ENCODE measurements at places on chromosomes 6 and 20.

- DNase-seq, result no peak
These were observed 17.2 kb downstream of the CHMP4B start for GRCh38 chr20:33828326-33828844.

DNA sequence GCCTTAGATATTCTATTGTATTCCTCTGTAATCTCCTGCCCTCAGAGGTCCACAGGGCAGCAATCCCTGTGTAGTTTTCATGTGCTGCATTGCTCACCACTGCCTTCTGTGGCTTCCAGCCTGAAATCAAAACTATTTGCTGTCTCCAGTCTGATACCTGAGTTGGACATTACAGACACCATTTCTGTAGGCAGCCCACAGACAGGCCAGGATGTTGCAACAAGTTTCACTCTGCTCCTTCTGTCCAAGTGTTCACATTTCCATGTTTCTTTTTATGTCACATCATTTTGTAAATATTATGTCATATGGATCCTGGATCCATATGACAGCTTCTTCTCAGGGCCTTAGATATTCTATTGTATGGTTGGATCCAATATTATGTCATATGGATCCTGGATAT, 21.7 kb downstream of the ECI2 start:
- DNase-seq, result no peak

- DNase-seq, result no peak
These were observed 572 bp downstream of the DSE start for GRCh38 chr6:116371120-116371917.

DNA sequence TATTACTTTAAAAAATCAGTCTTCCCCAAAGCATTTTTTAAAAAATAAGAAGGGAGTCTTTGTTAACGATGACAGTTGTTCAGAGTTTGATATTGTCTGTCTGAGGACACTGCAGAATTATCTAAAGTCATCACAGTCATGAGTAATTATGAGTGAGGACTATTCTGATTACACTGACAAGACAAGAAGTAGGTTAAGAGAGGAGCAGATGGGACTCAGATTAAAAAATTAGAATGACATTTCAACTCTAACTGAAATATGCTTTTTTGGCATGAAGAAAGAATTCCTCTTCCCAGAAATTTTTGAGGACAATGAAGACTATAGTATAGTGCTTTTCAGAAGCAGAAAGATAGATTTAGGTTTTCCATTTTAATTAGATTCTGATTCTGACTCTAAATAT, 456.5 kb downstream of the EPHA7 start:
- DNase-seq, result no peak

DNA sequence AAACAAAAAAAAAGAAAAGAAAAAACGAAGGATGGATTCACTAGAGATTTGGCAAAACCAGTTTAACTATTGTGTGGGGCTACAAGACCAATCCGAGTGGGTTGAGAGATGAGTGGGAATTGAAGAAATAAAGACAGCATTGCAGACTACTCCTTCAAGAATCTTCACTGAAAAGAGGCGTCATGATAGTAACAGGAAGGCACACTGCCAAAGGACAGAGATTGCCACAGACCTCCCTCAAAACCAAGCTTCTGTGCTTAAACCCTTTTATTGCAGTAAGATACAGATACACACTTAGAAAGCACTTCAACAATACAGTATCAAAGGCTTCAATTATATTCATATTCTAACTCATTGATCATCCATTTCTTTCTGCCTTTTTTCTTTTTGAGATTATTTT, 103.9 kb downstream of the IPCEF1 start:
- no peak for DNase-seq

GRCh38 chr6:149387779-149388512, 12.1 kb upstream of the SUMO4 start:
- DNase-seq, result no peak

GRCh38 chr6:132072831-132073230, 121.7 kb upstream of the CCN2 start:
- DNase-seq, result no peak

DNA sequence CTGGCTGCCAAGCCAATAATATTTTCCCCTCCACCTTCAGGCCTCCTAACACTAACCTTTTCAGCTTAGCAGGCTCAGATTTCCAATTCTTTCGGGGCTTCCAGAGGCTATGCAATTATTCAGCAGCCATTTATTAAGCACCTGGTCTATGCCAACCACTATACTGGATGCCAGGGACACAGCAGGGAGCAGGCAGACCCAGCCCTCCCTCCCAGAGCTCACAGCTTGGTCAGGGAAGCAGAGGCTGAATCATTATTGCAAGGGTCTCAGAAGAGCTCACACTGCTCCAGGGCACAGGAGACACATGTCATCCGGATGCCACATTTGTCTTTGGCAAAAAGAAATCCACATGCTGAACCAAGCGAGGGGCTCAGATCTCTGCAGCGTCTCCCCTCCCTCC, 1.3 kb downstream of the BPIFB1 start:
- no peak for DNase-seq

- no peak for DNase-seq
These were observed 11.4 kb upstream of the MMS22L start for GRCh38 chr6:97294451-97294850.

- DNase-seq, result no peak
These were observed 6.7 kb downstream of the TOX2 start for GRCh38 chr20:43921227-43921780.

- no peak for DNase-seq
These were observed 156.1 kb downstream of the MRPL14 start for GRCh38 chr6:43970913-43971775.

GRCh38 chr6:87718662-87719433, 16.8 kb upstream of the AKIRIN2 start:
- no peak for DNase-seq

- DNase-seq, result no peak
These were observed 614 bp upstream of the TMEM242 start for GRCh38 chr6:157323966-157324300.

DNA sequence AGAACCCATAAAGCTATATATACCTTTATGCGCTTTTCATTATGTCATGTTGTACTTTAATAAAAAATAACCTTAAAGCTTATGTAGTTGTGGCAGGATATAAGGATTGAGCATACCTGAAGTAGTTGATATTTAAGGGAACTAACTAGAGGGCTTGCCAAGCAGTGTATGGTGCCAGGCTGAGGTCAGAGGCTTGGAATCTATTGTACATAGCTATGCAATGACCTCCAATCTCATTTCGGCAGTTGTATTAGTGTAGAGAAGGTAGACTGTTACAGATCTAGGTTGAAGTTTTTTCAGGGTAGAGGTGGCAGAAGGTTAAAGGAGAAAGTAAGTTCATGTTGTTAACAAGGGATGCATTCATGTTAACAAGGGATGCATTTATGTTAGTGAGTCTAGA, 397.7 kb upstream of the HS3ST5 start:
- DNase-seq, result no peak

GRCh38 chr6:74333406-74333805, 637.4 kb downstream of the CD109 start:
- no peak for DNase-seq

GRCh38 chr20:51484141-51484815, 58.2 kb downstream of the NFATC2 start:
- DNase-seq, result no peak

DNA sequence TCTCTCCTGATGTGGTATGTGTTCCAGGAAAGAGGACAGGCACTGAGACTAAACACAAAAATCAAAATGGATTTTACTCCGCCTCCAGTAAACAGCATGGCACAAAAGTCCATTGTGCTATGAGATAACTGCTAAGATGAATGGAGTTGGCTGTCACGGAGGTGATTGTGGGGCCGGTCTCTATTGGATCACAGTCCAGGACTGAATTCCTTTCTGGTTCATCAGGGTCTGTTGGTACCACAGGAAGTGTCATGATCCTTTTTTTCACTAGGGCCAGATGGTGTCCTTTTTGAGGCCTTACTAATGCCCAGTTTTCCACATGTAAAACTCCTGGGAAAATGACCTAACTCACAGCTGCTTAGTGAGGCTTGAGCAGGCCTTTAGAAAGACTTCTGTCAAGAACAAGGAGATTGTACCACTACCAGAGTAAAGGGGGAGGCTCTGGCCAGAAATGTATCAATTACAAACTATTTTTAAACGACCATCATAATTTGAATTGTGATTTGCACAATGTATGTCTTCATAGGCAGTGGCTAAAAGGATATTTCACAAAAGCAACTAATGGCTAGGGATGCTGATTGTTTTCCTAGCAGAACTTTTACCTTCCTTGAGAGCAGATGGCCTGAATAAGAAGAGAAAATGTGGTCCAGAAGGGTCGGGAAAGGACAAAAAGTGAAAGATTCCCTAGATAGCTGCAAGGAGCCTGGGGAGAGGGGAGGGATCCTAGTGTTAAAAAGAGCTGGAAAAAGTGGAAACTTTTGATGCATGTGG, 192.2 kb upstream of the POU3F2 start:
- DNase-seq, result no peak

GRCh38 chr20:1805161-1805581, 90.0 kb upstream of the SIRPA start:
- no peak for DNase-seq

- DNase-seq, result no peak
These were observed 81.0 kb downstream of the NDUFAF5 start for GRCh38 chr20:13865791-13866351.

- DNase-seq, result no peak
These were observed 9.6 kb downstream of the LRP11 start for GRCh38 chr6:149854532-149854931.

DNA sequence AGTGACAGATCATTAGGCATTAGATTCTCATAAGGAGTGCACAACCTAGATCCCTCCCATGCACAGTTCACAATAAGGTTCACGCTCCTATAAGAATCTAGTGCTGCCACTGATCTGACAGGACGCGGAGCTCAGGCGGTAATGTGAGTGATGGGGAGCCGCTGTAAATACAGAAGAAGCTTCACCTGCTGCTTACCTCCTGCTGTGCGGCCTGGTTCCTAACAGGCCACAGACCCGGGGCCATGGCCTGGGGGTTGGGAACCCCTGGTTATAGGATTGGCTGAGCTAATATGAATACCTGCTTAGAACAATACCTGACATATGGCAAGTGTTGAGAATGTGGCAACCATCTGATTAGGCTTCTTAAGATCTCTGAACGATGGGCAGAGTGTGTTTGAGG, 2.4 kb downstream of the PNPLA1 start:
- DNase-seq, result no peak

DNA sequence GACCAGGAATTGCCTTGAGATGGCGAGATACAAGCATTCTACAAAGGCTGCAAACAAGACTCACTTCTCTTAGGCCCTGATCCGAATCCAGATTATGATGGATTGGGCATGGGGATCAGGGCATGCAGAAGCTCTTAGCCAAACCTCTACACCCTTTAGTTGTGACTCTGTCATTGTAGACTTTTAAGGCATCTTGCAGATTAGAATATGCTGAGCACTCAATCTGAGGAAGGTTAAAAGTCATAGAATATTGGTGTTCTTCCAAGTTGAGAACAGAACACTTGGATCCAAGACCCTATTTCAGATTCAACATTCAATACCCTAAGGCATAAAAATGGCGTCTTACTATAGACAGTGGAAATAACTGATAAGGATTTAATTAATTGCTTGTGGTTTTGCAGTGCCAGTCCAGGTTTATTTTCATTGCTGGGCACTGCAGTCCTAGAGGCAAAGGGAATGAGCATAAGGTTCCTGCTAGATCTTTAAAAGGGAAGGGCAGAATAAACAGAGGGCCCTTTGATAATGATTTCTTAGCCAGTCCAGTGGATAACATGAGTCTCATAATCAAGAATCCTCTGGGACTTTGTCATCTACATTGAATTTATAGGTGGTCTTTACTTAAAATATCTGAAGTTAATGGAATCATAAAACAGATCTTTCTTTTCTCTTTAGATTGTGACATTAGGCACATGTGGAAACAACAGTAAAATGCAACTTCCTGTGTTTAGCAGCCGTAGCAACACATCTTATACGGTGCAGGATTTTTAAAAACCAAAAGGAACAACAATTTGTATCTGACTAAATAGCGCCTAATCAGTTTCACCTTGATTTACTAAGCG, 17.6 kb downstream of the PHACTR2 start:
- no peak for DNase-seq

GRCh38 chr6:44266347-44266746, 996 bp upstream of the NFKBIE start:
- no peak for DNase-seq

DNA sequence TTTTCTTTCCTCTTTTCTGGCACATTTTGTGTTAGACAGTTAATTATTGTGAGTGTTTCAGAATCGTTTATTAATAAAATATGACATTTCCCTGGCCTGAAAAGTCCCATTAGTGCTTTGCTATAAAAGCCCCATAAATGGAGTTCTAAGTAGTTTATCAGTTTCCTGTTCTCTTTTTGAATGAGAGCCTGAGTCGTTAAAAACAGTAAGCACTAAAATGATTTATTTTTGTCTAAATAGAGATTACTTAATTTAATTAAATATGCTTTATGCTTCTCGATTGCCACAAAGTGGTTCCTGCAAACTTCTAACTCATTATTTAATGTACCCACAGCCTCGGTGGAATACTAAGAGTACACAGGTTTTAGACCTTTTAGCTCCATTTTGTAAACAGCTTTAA, 577.9 kb downstream of the C6orf118 start:
- no peak for DNase-seq

DNA sequence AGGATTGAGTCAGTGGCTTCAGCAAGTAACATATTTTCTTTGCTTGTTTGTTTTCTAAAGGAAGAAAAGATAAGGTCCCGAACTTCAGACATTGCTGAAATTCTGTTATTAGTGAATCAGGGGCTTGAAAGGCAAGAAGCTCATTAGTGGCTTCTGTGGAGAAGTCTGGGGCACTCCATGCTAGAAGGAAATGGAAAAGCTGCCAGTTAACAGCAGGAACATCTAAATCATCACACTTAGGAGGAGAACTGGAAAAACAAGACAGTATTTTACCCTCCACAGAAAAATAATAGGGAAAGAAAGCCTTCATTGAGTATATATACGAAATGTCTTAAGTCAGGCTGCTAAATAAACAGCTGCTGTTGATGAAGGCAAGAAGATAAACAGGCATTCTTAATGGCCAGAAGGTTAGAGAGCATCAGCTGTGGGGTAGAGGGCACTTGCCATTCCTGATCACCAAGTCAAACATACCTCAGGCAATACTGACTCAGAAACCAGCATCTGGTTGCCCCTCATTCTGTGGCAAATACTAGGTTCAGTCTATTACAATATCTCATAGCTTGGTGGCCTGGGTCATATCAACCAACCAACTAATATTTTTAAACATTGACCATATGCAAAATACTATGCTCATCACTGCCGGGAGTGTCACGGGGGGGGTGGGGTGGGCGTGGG, 143.2 kb upstream of the TENT5A start:
- no peak for DNase-seq

DNA sequence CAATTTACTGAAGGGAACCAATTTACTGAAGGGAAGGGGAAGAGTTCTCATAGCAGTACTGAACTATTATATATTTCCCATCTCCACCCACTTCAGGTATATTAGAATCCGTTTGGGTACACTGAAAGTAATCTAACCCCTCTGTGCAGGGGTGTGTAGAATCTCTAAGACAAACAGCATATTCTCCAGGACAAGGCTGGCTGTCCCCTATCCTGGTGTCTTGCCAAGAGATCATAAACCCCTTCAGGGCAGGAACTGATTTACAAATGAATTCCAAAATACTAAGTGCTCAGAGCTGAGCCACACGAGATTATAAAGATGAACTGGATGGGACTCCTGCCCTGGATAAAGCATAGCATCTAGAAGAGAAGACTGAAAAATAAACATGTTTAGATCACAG, 9.2 kb downstream of the ASF1A start:
- no peak for DNase-seq

- no peak for DNase-seq
These were observed 44.2 kb downstream of the ZNF831 start for GRCh38 chr20:59207742-59208357.
